ENCODE measurements at places on chromosomes 5 and 9. TPM values are rescaled to one million over a fixed set of nuclear protein-coding genes. Genes with fewer than 3 reads are reported as not detected.

The SLC6A19 gene
- 179 TPM for total RNA-seq

The IFNB1 gene
- total RNA-seq, result not detected

The OLFML2A gene
- 12.7 TPM for total RNA-seq

The EPB41L4B gene
- 31.1 TPM for total RNA-seq

The ADAMTS16 gene
- 0.78 TPM for total RNA-seq

The DND1 gene
- total RNA-seq, result 2.5 TPM

The ARAP3 gene
- 24.2 TPM for total RNA-seq

The LURAP1L gene
- 25.2 TPM for total RNA-seq

The CYLC2 gene
- not detected for total RNA-seq

The LEAP2 gene
- 42.4 TPM for total RNA-seq

The SPDL1 gene
- 4.6 TPM for total RNA-seq

The SPATA31A3 gene
- total RNA-seq, result not detected

The FAM221B gene
- not detected for total RNA-seq

The SLC2A6 gene
- total RNA-seq, result 18.4 TPM

The SV2C gene
- 0.20 TPM for total RNA-seq

The UNC13B gene
- 59.1 TPM for total RNA-seq

The PCDHGA7 gene
- 4.5 TPM for total RNA-seq

The LSM11 gene
- 7.5 TPM for total RNA-seq

The ACSL6 gene
- 1.5 TPM for total RNA-seq

The HNRNPH1 gene
- total RNA-seq, result 466 TPM

The MVB12B gene
- total RNA-seq, result 13.3 TPM

The GRIA1 gene
- total RNA-seq, result not detected

The NME5 gene
- 17.0 TPM for total RNA-seq

The PLK2 gene
- total RNA-seq, result 34.9 TPM

The RMRP gene
- 17,824 TPM for total RNA-seq

The GLIPR2 gene
- 17.0 TPM for total RNA-seq

The MPDZ gene
- 28.8 TPM for total RNA-seq

The ZDHHC12 gene
- total RNA-seq, result 66.2 TPM

The SLC25A2 gene
- total RNA-seq, result not detected

The POLR3G gene
- 1.2 TPM for total RNA-seq

All from mucosa of gallbladder (tissue), 1 donor.